ENCODE measurements at places on chromosomes 6 and 20.

DNA sequence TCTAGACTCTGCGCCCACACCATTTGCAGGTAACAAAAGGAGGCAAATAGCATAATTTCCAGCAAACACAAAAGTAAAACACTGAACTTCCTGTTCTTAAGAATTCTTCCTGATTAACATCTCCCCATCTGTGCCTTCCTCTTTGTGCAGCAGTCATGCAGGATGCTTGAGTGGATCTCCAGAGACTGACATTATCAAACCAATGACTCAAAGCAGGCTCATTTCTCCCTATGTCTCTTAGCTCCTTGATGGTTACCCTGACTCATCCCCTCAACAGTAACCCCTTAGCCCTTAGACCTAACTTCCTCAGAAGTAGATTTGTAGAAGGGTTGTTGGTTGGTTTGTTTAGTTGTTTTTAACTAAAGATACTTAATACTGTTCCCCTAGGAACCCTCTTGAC is 137.0 kb upstream of the RIN2 start:
- no peak for DNase-seq

GRCh38 chr6:168915242-168915641 is 338.4 kb downstream of the THBS2 start:
- no peak for DNase-seq

DNA sequence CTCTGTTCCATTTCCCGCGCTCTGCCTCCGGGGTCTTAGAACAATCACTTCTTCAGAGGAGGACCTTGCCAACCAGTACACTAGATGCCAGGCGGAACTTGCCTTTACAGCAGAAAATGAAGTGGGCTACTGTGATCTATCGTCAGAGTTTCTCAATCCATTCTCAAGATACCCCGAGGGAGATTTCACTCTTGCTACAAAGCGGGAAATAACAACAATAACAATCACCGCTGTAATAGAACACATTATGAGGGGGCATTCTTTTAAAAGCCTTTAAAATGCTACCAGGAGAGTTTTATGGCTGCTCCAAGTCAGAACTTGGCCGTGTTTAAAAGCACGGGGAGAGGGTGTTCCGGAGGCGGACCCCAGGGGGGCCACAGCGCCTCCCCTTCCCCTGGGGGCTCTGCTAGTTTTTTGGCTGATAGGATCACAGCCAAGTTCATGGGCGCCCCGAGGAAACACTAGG is 617.0 kb upstream of the AGPAT4 start:
- no peak for DNase-seq

- no peak for DNase-seq
These were observed 83.5 kb downstream of the TRERF1 start for GRCh38 chr6:42368181-42368580.

Measured in non-pigmented ciliary epithelial cell (primary cell).